ENCODE measurements at places on chromosomes 2 and 18.

DNA sequence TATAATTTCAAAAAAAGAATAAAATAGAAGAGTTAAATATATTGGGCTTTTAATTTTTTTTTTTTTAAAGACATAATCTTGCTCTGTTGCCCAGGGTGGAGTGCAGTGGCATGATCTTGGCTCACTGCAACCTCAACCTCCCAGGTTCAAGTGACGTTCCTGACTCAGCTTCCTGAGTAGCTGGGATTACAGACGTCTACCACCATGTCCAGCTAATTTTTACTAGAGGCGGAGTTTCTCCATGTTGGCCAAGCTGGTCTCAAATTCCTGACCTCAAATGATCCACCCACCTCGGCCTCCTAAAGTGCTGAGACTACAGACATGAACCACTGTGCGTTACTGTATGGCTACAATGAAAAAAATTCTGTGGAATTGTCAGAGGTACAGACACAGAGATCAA lies 98.1 kb upstream of the RGPD4 start:
- no peak for DNase-seq

- no peak for DNase-seq
Measured at GRCh38 chr18:77571743-77572142, 322.1 kb downstream of the GALR1 start.

DNA sequence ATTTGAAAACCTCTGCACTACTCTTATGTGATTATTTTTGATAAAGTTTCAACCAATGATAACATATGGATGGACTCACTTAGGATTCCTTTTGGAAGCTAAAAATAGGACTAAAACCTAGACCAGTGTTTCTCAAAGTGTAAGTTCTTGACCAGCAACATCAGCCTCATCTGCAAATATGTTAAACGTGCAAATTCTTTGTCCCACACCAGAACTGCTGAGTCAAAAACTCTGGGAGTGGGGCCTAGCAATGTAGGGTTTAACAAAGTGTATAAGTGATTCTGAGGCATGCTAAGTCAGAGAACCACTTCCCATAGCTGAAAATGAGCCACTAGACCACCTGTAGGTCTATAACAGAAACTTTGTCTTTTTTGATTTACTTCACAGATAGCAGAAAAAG lies 1247.2 kb upstream of the PIK3C3 start:
- no peak for DNase-seq

GRCh38 chr18:2826581-2826980 lies 20.2 kb upstream of the EMILIN2 start:
- no peak for DNase-seq

DNA sequence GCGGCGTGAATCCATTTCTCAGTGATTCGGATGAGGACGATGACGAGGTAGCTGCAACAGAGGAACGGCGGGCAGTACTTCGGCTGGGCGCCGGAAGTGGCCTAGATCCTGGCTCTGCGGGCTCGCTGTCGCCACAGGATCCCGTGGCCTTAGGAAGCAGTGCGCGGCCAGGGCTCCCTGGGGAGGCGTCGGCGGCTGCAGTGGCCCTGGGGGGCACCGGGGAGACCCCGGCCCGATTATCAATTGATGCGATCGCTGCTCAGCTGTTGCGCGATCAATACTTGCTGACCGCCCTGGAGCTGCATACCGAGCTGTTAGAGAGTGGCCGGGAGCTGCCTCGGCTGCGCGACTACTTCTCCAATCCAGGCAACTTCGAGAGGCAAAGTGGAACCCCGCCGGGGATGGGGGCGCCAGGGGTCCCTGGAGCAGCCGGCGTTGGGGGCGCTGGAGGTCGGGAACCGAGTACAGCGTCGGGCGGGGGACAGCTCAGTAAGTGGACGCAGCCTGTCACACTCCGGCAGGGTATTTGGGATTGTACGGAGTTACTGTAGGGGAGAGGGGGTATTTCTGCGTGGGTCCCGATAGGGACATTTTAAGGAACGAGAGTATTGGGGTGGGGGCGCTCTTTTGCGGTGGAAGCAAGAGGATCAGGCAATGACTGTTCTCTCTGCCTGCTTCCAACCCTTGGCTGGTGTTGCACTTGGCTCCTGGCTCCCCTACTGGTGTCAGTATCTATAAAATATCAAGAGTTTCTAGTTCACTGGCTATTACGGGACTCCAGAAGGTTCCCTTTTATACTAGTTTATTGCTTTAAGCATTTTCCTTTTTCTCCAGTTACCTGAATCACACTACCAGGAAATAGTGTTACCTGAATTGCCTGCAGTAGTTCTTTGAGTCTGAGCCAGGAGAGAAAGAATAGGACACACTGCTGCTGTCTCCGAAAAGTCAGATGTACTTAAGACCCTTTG lies 772 bp downstream of the RELCH start:
- no peak for DNase-seq

- DNase-seq = no peak
Measured at GRCh38 chr2:217766356-217766755, 236.4 kb downstream of the TNS1 start.

DNA sequence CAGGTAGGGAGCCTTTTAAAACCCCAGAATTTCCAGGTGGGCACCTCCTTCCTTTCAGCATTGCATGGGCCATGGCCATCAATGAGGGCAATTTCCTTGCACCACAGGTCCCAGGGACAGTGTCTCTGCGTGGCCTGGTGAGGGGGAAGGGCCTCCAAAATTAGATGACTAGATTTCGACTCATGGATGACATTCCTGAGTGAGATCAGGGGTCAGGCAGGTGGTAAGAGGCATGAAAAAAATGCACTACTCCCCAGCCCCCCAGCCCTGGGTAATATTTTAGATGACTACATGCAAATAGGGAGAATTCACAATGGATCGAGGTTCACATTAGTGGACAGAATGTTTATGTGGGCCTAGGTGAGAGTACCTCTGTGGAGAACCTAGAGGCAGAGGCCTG lies 19.0 kb upstream of the IGFBP5 start:
- no peak for DNase-seq

- DNase-seq = no peak
Measured at GRCh38 chr2:129466389-129466788, 513.1 kb upstream of the RAB6C start.

DNA sequence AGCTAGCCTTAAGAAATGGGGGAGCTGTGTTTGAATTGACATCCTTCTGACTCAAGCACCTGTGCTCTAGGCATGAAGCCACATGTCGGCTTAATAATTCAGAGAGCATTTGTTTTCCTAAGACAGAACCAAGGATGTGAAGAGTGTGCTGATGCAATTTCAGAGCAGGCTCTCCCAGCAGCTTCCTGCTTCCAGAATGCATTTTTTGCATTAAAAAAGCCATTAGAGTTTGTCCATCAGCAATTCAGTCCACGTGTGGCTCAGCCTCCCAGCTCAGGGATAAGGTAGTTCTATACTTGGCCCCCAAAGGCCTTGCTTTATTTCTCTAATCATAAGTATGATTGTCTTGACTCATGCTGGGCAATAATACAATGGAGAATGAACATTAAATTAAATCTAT lies 37.7 kb downstream of the DOCK10 start:
- DNase-seq = peak; percentile 46

Measured in fibroblast of skin of left biceps (primary cell).